Vagina (tissue), 2 donors: ENCODE measurements at places on chromosomes 7 and 10. TPM values are rescaled to one million over a fixed set of nuclear protein-coding genes. Genes with fewer than 3 reads are reported as not detected.

GRCh38 chr7:84204655-84205054 lies 10.1 kb upstream of the SEMA3A start:
- H3K36me3 ChIP-seq, result no peaks in the 10 kb centered on the region
- DNase-seq, result no peak
- no peaks in the 10 kb centered on the region for H3K4me1 ChIP-seq
- no peak overlapping the region for H3K4me3 ChIP-seq

DNA sequence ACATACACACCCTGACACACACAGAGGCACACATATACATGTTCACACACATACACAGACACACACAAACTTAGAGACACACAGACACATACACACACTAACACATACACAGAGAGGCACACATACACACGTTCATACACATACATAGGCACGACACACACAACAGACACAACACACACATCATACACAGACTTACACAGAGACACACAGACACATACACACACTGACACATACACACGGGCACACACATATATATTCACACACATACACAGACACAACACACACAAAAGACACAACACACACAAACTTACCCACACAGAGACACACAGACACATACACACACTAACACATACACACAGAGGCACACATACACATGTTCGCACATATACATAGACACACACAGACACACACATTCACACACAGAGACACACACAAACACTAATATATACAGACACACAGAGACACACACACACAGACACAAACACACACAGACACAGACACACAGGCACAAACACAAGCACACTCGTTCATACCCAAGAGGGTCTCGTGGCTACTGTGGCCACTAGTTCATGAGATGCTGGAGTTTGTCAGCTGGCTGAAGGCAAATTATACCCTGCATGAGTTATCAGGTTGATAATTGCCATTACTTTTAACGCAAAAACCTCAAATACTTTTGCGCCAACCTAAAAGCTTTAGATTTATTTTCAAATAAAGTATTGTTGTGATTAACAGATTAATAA lies 17.7 kb upstream of the KLF6 start:
- no peaks in the 10 kb centered on the region for H3K27me3 ChIP-seq
- no peak overlapping the region for H3K4me3 ChIP-seq
- H3K27ac ChIP-seq, result no peak overlapping the region
- H3K36me3 ChIP-seq, result no peaks in the 10 kb centered on the region
- no peak for DNase-seq

DNA sequence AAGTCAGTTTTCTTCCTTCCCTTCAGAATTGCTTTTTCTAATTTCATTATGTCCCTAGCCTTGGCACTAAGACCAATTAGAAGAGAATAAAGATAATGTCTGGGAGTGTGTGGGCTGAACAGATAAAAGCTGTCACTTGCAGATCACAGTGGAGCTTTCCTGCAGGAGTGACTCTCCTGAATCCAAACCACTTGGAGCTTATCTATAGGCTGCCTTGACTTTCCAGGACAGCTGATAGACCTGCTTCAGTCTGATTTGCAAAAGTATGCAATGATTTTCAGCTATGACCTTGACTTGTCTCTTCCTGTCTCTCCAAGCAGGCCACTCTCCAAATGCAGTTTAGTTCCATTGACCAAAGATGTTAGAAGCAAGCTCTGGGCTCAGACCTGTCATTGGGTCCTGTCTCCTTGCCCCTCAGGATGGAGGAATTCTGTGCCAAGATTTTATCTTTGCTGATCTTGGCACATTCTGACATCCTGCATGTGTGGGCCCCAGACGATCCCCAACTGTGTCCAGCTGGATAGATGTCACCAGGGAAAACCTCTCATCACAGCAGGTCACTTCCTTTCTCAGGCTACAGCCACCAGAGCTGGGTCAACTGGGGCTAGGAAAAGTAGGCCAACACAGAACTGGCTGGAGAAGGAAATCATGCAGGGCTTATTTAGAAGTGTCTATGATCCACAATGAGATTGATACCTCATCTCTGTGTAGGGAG lies 120.9 kb upstream of the ZNF438 start:
- no peaks in the 10 kb centered on the region for H3K27me3 ChIP-seq
- peaks cover 8% of the 10 kb centered on the region for H3K4me1 ChIP-seq
- H3K36me3 ChIP-seq, result no peaks in the 10 kb centered on the region
- no peak for DNase-seq
- no peak overlapping the region for H3K27ac ChIP-seq
- no peak overlapping the region for H3K4me3 ChIP-seq

DNA sequence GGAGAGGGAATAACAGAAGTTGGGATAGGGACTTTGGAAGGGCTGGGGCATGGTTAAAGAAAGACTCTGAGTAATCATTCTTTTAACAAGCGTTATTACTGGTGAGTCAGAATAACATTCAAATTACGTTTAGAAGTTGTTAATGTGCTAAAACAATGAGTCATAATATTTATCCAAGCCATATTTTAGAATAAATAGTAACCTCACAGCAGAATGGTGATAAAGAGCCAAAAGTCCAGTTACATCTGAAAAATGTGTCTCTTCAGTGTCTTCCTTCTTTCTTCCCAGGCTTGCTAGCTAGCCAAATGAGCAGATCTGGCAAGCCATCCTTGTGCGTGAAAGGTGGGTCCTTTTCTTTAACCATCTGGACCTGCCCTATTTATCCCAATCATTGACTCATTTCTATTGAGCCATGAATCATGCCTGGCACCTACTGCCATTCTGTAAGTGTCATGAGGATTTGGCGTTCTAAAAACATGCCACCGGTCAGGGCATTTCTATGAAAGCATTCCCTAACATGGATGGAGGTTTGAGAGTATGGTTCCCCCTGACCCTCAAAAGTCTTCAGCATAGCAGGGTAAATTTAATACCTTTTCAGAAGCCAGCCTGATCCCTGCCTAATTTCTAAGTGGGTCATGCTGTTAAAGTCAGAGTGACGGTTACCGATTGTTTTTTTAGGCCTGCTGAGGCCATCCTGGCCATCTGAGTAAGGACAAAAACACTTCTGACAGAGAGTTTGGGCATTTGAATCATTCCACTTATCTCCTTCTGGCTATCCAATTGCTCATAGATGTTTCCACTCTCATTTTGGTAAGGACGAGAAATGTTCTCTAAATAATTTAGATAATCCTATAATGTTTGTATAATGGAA lies 26.9 kb downstream of the MYPN start:
- H3K27ac ChIP-seq, result no peak overlapping the region
- no peaks in the 10 kb centered on the region for H3K36me3 ChIP-seq
- H3K27me3 ChIP-seq, result no peaks in the 10 kb centered on the region
- DNase-seq, result no peak
- no peak overlapping the region for H3K4me3 ChIP-seq
- peaks cover 15% of the 10 kb centered on the region for H3K4me1 ChIP-seq

DNA sequence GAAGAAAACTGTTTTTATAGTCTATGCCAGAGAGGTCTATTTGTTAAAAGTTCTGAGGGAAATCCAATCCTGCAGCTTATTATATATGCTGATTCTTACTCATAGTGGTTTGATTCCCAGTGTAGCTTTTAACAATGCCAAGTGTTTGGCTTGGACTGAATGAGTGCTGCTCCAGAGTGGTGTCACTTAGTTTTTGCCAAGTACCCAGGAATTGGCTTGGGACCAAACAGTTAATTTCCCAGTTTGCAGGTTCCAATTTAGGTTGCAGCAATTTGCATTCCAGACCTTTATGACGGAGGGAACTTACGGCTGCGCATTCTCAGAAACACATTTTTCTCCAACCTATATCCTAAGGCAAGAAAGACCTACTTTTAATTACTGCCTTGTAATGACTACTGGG lies 32.4 kb downstream of the NSUN6 start:
- no peaks in the 10 kb centered on the region for H3K4me1 ChIP-seq
- no peaks in the 10 kb centered on the region for H3K27me3 ChIP-seq
- H3K27ac ChIP-seq, result no peak overlapping the region
- no peaks in the 10 kb centered on the region for H3K36me3 ChIP-seq
- DNase-seq, result no peak
- no peak overlapping the region for H3K4me3 ChIP-seq

DNA sequence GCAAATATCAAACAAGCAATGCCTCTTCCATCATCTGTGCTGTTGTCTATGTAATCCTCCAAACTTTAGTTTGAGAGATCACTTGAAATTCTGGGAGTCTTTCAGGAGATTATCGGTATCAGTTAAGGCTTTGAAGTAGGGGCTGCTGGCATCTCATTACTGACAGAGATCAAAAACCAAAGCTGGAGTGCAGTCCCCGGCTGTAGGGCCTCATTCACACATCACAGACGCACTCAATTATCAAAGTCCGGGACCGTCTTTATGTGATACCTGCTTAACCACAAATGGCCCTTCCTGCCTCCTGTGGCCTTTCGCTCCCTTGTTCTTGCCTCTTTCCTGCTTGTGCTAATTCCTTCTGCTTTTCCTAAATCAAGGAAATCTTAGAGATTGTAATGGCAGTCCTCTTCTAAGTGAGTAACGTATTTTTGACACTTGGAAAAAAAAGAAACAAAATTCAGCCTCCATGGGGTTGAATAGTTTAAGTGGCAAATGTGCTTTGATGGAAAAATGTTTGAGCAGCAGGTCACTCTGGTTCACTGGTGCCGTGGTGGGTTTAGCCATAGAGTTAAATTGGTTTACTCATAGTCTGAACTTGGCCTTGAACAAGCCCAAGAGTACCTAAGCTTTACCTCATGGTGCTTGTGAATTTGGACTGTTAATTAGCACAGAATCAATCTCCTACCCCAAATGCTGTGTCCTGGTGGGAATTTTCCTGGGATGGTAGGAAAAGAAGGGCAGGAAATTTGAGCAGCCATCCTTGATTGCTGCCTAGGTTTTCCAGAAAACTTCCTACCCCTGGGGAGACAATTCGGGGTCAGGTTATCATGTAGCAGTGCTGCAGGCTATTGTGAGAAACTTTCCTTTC lies 178.9 kb upstream of the LYZL1 start:
- H3K27ac ChIP-seq, result no peak overlapping the region
- no peaks in the 10 kb centered on the region for H3K27me3 ChIP-seq
- no peaks in the 10 kb centered on the region for H3K4me1 ChIP-seq
- H3K4me3 ChIP-seq, result no peak overlapping the region

- no peaks in the 10 kb centered on the region for H3K36me3 ChIP-seq
- H3K4me3 ChIP-seq, result no peak overlapping the region
- H3K4me1 ChIP-seq, result peaks cover 2% of the 10 kb centered on the region
- no peak for DNase-seq
Measured at GRCh38 chr7:107989618-107990373, 13.2 kb downstream of the LAMB1 start.

GRCh38 chr7:130733931-130734814 lies at the start of gene KLF14:
KLF14 (minus strand) TSS chr7:130734207; CDS start chr7:130734033, 174 bp downstream.
- no peaks in the 10 kb centered on the region for H3K4me1 ChIP-seq
- no peaks in the 10 kb centered on the region for H3K27me3 ChIP-seq
- no peaks in the 10 kb centered on the region for H3K36me3 ChIP-seq
- no peak within 1 kb of the TSS for H3K27ac ChIP-seq

GRCh38 chr7:26081638-26082037 lies 70.4 kb upstream of the NFE2L3 start:
- H3K4me3 ChIP-seq, result no peak overlapping the region
- H3K4me1 ChIP-seq, result no peaks in the 10 kb centered on the region
- no peak overlapping the region for H3K27ac ChIP-seq
- H3K36me3 ChIP-seq, result no peaks in the 10 kb centered on the region
- no peak for DNase-seq
- H3K27me3 ChIP-seq, result no peaks in the 10 kb centered on the region

- peaks cover 3% of the 10 kb centered on the region for H3K27me3 ChIP-seq
- no peak for DNase-seq
- H3K27ac ChIP-seq, result no peak overlapping the region
- no peak overlapping the region for H3K4me3 ChIP-seq
- H3K36me3 ChIP-seq, result no peaks in the 10 kb centered on the region
Measured at GRCh38 chr10:129043691-129044090, 423.4 kb upstream of the MGMT start.

DNA sequence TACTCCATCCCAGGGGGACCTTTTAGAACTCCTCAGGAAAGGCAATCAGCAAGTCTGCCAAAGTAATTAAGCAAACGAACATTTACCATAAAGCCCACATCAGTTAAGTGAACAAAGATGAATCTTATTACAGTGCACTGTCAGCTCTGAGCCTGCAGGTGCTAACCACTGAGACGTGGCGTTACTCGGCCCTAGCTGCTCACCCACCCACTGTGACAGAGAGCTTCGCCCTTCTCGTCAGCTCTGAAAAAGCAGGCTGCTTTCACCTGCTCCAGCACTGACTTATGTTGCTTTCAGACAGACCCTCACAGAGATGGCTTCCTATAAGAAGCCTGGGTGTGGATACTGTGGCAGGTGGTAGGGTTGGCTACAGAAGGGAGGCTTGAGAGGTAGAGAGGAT lies 57.7 kb upstream of the KCNIP2 start:
- no peaks in the 10 kb centered on the region for H3K4me1 ChIP-seq
- H3K4me3 ChIP-seq, result no peak overlapping the region
- no peaks in the 10 kb centered on the region for H3K27me3 ChIP-seq

DNA sequence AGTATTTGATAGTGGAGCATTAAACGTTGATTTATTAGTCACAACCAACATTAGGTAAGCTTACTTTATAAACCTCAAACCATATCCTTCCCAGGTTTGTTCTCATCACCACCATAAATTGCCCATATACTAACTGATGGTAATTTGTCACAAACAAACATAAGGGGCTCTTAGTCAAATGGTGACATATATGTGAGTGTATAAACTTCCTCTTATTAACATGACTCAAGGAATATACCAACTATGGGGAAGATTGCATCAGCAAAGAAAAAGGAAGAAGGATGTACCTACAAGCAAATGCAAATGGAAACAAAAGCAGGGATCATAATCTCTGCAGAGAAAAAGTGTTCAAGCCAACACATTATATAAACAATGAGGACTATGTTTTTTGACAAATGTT lies 418.2 kb upstream of the AKR1E2 start:
- no peak for DNase-seq
- H3K4me1 ChIP-seq, result no peaks in the 10 kb centered on the region
- H3K4me3 ChIP-seq, result no peak overlapping the region
- no peaks in the 10 kb centered on the region for H3K36me3 ChIP-seq
- H3K27me3 ChIP-seq, result no peaks in the 10 kb centered on the region

DNA sequence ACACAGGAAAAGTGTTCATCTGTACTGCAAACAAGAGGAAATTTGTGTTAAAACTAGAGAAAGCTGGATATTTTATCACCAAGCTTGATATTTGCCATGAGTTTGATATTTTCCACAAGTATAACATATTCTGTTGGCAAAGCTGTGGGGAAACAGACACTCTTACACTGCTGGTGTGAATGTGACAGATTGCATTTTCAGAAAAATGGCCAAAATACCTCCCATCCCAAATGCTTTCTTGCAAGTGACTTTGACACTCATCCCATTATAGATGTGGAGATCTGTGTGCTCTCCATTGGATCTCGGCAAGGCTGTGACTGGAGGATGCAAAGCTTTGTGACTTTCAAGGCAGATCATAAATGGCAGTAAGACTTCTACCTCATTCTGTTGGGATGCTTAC lies 30.5 kb downstream of the ZNF713 start:
- no peaks in the 10 kb centered on the region for H3K27me3 ChIP-seq
- no peaks in the 10 kb centered on the region for H3K4me1 ChIP-seq
- H3K4me3 ChIP-seq, result no peak overlapping the region
- no peak overlapping the region for H3K27ac ChIP-seq

GRCh38 chr7:91263384-91264045 lies 718 bp upstream of the FZD1 start:
- peak overlapping the region; percentile 97 for H3K27ac ChIP-seq
- H3K36me3 ChIP-seq, result no peaks in the 10 kb centered on the region
- peaks cover 37% of the 10 kb centered on the region for H3K4me1 ChIP-seq
- DNase-seq, result no peak
- peak overlapping the region; percentile 84 for H3K4me3 ChIP-seq
- no peaks in the 10 kb centered on the region for H3K27me3 ChIP-seq

The PRTFDC1 gene
- total RNA-seq, result 7.6 TPM

The CABCOCO1 gene
- total RNA-seq, result not detected

The FEZF1 gene
- total RNA-seq, result not detected

The TMEM178B gene
- total RNA-seq, result 1.2 TPM

The AOAH gene
- total RNA-seq, result 7.4 TPM

The OGA gene
- 125 TPM for total RNA-seq

The THSD7A gene
- 9.3 TPM for total RNA-seq

The SEMA3E gene
- total RNA-seq, result 4.4 TPM

The ODAD2 gene
- 0.25 TPM for total RNA-seq

The NEUROG3 gene
- not detected for total RNA-seq
